ENCODE measurements at places on chromosomes 6 and 20. TPM values are rescaled to one million over a fixed set of nuclear protein-coding genes. Genes with fewer than 3 reads are reported as not detected.

The TNFRSF6B gene
- total RNA-seq, result not detected

The OPN5 gene
- not detected for total RNA-seq

The ACSS1 gene
- total RNA-seq, result 41.6 TPM

The RIPOR2 gene
- total RNA-seq, result 0.06 TPM

The SIRPD gene
- total RNA-seq, result not detected

The PTK6 gene
- not detected for total RNA-seq

The HLA-DQA2 gene
- not detected for total RNA-seq

Measured in HepG2 (cell line).